ENCODE measurements at places on chromosomes 11 and 22.

- DNase-seq: no peak
Observed at GRCh38 chr11:44301564-44302271, 8.2 kb downstream of the ALX4 start.

DNA sequence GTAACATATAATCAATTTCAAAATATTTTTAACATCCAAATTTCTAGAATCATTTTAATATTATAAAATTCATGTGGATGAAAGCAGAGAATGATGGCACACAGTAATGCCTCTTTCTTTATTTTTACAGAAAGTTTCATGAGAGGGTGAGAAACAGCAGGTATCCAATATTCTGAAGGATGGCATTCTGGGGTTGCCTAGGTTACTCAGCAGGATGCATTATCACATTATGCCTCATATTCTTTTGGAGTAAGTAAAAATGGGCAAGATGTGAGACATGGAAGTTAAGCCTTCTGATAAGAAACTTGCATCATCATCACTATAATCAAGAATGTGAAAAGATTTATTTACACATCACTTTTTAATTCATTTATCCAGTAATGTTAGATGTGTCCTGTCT lies 148.7 kb upstream of the PGR start:
- no peak for DNase-seq

DNA sequence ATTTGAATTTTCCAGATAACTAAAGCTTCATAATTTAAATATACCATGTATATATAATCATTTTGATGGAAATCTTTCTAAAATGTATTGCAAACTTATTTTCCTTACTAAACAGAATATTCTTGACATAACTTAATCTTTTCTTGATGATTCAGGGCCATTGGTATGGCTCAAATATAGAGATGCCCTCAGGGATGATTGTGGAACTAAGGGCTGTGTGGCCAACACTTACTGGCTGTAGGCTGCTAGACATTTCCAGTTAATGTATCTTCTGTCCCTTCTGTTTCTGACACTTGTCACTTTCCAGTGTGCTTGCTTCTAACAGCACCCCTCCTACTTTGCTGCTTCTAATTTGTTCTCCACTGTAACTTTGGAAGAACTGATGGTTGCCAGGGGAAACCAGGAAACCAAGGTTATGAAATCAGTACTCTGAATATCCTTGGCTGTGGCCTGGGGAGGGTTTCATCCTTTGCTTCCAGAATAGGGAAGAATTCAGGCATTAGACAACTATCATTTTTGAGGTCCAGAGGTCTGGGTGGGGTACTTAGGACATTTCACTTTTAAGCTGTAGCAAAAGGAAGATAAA lies 697.2 kb downstream of the ETS1 start:
- no peak for DNase-seq

GRCh38 chr11:116263019-116263418 lies 509.8 kb downstream of the BUD13 start:
- no peak for DNase-seq

DNA sequence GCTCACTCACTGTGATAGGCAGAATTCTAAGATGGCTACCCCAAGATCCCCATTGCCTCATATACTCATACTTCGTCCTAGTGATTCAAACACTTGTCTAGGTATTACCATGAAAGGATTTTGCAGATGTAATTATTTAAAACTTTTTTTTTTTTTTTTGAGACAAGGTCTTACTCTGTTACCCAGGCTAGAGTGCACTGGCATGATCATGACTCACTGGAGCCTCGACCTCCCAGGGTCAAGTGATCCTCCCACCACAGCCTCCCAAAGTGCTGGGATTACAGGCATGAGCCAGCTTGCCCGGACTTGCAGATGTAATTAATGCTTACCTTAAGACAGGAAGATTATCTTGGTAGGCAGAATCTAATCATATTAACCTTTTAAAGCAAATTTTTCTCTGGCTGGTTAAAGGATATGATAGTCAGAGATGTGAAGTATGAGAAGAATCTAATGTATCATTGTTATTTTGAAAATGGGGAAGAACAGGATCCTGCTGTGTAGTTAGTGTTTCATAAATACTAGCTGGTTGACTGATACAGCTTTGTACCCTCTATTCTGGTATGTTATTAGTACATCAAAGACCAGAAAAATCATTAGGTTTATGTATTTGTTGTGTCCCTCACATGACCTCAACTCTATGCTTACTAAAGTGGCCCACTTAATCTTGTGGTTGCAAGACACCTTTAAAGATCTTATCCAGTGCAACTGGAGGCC lies 35.5 kb downstream of the C2CD3 start:
- DNase-seq: no peak

DNA sequence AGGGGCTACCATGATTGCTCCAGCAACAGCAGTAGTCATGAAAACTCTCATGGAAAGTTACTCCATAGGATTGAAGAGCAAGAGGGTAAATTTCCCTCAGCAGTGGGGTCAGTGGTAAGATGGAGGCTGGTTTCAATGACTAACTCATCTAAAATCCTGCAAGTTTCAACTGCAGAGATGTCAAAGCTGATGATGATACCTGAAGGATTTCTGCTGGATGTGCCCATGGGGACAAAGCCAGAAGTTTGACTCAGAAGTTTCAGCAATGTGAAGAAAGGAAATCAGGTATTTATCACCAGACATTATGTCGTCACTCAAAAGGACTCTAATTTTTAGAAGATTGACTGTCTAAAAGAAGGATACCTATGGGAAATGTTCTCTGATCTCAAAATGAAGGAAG lies 29.1 kb downstream of the RAB38 start:
- DNase-seq: no peak

- no peak for DNase-seq
Observed at GRCh38 chr11:1074244-1075221, at the start of gene MUC2. MUC2 (plus strand) TSS chr11:1074874.

GRCh38 chr11:102936864-102937509 lies 18.5 kb downstream of the MMP13 start:
- no peak for DNase-seq

DNA sequence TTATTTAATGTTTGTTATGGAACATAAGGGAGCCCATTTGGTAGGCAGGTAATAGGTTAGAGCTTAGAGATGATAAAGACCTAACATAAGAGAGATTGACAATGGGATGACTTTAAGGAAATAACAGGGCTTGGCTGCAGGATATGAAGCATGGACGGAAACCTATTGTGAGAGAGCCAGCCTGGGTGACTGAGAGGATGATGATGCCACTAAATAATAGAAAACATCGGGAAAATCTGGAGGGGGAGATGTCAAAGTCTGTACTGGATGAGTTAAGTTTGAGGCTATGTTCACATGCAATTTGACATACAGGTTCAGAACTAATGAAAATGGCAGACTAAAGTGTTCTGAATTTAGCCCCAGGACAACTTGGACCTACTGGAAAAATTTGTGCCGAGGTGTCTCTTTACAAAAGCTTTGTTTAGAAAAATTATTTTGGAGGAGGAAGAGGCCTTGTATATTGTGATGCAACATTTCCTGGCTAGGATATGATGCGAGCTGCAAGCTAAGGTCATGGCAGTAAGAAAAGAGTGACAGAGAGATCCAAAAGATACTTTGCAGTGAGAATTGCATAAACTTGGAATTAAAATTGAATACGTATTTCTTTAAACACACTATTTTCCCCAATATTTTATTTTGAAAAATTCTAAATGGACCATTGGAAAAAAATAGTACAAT lies 339.3 kb upstream of the PLET1 start:
- no peak for DNase-seq

GRCh38 chr11:100855466-100856067 lies 168.5 kb downstream of the ARHGAP42 start:
- no peak for DNase-seq

GRCh38 chr22:42791721-42792452 lies 65.2 kb downstream of the ARFGAP3 start:
- DNase-seq: no peak

- DNase-seq: no peak
Observed at GRCh38 chr11:76090174-76090573, 116.1 kb downstream of the WNT11 start.

DNA sequence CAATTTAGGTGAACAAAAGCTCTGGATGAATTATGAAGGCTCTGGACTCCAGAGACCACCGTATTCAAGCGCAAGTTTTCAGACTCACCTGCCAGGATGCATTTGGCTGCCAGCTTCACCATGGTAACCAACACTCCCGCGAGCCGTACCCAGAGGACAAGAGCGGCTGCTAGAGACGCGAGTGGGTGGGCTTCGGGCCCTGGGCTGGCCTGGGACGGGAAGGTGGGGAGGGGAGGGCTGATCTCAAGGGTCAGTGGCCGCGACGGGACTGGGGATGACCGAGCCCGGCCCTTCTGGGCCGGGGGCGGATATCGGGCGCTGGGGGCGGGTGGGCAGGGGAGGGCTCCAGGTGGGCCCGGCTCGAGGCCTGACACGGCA lies 344 bp downstream of the IFT27 start:
- peak; percentile 12 for DNase-seq

DNA sequence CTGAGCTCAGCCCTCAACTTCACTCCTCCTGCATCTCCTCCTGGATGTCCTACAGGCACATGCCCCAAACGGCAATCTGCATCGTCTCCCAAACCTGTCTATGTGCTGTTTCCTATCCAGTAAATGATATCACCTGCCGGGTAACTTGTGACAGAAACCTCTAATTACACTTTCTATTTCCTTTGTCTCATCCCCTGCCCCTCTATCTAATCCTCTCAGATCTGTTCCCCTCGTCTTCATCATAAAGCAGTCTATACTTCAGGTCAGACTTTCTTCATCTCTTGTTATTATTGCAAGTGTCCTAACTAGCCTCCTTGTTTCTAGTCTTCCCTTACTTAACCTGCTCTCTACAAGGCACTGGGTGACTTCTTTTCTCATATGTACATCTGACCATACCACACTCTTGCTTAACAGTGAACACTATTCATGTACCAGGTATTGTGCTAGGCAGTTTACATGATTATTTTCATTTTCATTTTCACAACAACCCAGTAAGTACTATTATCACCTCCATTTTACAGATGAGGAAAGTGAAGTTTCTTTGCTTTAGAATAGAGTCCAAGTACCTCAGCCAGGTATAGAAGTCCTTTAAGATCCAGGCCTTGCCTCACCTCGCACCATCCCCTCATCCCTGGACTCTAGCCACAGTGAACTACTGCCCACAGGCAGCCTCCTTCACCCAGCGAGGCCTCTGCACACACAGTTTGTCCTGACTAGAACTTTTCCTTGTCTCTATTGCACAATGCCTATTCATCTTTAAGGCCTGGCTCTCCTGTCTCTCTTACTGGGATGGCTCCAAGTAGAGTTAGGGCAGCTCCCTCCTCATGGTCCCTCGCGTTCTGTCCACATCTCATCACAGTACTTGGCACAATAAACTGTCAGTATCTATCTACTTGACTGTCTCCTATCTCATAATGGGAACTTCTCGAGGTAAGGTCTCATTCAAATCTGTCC lies 22.1 kb upstream of the UCP3 start:
- no peak for DNase-seq

DNA sequence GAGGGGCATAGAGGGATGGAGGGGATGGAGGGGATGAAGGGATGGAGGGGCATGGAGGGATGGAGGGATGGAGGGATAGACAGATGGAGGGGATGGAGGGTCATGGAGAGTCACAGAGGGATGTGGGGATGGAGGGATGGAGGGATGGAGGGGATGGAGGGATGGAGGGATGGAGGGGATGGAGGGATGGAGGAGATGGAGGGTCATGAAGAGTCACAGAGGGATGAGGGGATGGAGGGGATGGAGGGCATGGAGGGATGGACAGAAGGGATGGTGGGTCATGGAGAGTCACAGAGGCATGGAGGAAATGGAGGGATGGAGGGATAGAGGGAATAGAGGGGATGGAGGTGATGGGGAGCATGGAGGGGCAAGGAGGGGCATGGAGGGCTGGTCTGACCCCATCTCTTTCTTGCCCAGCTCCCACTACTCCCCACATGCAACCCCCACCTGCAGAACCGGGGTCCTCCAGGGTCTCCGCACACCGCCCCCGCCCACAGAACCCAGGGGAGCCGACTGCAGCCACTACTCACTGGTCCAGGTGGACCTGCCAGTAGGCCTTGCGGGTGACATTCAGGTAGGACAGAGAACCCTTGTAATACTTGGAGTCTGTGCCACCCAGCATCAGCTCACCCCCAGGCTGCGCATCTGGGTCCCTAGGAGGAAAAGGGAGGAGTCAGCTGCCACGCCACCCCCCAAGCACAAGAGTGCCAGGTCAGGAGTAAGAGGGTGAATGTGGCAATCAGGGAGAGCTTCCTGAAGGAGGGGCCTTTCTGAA lies 4.2 kb upstream of the IFITM10 start:
- no peak for DNase-seq

DNA sequence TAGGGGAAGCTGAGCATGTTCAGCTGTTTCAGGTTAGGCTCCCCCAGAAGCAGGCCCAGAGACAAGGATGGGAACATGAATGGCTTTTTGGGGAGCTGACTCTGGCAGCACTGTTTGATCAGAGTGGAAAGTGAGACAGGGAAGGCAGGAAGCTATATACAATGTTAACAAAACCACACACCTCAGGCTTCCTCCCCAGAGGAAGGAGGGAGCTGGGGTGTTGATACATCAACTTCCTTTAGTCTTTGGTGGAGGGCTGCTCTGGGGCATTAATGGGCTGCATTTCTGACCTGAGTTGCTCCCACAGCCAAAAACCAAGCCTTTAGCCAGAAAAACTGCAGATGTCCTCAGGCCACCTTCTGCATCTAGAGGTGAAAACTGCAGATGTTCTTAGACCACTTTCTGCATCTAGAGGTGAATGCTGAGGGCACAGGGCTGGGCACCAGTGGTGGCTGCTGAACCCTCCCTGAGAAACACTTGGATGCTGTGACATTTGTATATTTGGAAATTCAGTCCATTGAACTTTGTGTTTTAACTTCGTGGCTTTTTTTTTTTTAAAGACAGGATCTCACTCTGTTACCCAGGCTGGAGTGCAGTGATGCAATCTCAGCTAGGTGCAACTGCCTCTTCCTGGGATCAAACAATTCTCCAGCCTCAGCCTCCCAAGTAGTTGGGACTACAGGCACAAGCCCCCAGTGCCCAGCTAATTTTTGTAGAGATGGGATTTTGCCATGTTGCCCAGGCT lies 49.9 kb downstream of the KIAA1671 start:
- DNase-seq: no peak

GRCh38 chr11:128338811-128339210 lies 248.5 kb downstream of the ETS1 start:
- DNase-seq: no peak

DNA sequence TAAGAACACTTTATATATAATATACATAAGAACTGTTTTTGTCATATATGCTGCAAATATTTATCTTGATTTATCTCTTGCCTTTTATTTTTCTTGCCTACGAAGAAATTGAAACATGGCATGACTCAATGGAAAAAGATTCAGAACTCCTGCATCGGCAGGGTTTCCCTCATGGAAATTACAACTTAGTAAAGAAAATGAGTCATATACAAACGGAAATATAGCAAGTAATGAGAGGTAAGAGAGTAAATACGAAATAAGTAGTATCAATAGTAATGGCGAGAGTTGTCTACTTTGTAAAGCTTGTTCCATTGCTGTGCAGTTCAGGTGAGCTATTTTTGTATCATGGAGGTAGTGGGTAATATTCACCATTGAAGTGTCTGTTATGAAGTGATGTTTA lies 350.4 kb downstream of the DDX10 start:
- DNase-seq: no peak

GRCh38 chr22:36455571-36456463 lies 25.6 kb downstream of the TXN2 start:
- no peak for DNase-seq
